HFFc6 (cell line): ENCODE measurements at places on chromosomes 3 and 15. TPM values are rescaled to one million over a fixed set of nuclear protein-coding genes. Genes with fewer than 3 reads are reported as not detected.

The HGD gene
- total RNA-seq: 0.14 to 0.22 TPM in 2 of 3 replicates, not detected in the other

The EOMES gene
- not detected in 3 replicates for total RNA-seq

The SCG5 gene
- 2.5 to 5.5 TPM (median 3.8 TPM) in 3 replicates for total RNA-seq

The SLC9C1 gene
- not detected in 2 replicates for total RNA-seq

The HTR3E gene
- not detected in 2 replicates for total RNA-seq

The SLC38A3 gene
- total RNA-seq: not detected in 3 replicates

The EFCAB12 gene
- total RNA-seq: 0.12 TPM in 1 of 3 replicates, not detected in the others

The SLC6A11 gene
- total RNA-seq: not detected in 3 replicates
